Stimulated activated CD8-positive, alpha-beta memory T cell treated with anti-CD3 and anti-CD28 coated beads, Interleukin-7, amount 100 ng/mL, for 24 hours (primary cell): ENCODE measurements at places on chromosomes 1 and 21.

GRCh38 chr21:44871576-44872269, 1.8 kb downstream of the PTTG1IP start:
- DNase-seq: no peak

DNA sequence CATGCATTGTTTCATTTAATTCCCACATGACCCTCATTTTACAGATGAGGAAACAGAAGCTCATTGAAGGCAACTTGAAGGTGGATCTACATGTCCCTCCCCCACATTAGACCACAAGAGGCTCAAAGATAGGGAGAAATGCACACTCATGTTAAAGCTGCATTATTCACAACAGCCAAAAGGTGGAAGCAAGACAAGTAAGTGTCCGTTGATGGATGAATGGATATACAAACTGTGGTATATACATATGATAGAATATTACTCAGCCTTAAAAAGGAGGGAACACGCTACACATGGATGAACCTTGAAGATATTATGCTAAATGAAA, 149.7 kb upstream of the JUN start:
- no peak for DNase-seq

DNA sequence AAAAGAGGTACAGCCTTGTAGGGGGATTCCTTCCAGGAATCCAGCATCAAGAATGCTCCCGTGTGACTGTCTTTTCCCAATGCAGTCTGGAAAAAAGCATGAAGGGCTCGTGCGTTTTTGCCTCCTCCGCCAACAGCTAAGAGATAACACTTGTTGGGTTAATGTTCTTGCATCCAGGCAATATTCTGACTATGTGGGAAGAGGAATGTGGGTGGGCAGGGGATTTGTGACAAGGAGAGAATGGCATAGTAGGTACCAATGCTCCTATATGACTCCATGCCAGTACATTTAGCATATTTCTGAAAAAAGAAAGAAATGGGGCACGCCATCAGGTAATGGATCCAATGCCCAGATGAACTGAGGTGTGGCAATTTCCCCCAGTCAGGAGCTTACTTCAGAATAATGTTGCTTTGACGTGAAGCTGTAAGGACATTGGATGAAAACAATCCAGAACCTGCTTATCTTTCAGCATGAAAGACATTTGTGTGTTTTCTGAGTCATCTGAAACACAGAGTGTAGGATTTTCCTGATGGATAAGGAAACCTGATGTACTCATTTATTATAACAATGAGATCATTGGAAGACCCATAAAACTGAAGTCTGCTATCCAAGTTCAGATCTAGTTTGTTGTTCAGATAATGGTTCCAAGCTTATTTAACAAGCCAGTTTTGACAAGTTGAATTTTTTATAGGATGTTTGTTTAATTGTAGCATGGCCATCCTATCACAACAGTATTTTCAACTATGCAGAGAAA, 105.5 kb downstream of the LYPLAL1 start:
- DNase-seq: no peak

DNA sequence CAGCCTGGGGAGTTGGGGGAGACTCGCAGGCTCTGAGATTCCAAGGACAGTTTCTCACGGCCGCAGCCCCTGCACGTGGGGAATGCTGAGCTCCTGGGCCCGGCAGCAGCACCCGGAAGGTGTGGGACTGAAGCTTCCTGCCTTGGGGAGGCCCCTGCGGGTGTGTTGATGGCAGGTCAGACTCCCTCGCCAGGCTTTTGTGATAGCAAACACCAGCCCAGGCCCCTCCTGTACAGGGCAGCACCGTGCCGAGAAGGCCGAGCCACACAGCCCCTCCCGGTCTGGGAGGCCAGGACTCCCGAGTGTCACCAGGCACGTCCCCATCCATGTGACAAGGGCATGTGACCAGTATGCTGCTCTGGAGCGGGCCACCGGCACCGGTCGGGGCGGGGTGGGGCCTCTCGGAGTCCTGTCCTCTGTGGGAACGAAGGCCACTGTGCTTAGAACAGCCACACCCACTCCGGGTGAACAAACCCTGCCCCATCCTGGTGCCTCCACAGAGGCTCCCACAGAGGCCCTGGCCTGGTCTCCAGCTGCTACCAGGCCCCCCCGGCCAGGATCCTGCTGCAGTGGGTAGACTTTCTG, 31.1 kb upstream of the ARHGEF16 start:
- no peak for DNase-seq

DNA sequence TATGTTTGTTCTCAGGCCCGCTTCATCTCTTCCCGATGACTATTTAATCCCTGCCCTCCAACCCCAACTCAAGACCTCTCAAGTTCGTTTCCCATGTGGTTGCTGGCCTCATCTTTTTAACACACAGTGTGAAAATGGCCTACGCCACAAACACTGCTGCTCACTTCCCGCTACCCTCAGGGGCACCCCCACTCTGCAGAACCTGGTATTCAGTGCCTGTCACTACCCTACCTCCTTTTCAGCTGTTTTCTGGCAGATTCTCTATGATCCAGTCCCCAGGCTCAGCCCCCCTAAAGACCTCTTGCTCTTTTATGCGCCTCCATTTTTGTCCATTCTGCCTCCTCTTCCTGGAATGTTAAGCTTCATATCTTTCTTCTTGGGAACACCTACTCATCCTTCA, 152.6 kb upstream of the C1orf174 start:
- no peak for DNase-seq

DNA sequence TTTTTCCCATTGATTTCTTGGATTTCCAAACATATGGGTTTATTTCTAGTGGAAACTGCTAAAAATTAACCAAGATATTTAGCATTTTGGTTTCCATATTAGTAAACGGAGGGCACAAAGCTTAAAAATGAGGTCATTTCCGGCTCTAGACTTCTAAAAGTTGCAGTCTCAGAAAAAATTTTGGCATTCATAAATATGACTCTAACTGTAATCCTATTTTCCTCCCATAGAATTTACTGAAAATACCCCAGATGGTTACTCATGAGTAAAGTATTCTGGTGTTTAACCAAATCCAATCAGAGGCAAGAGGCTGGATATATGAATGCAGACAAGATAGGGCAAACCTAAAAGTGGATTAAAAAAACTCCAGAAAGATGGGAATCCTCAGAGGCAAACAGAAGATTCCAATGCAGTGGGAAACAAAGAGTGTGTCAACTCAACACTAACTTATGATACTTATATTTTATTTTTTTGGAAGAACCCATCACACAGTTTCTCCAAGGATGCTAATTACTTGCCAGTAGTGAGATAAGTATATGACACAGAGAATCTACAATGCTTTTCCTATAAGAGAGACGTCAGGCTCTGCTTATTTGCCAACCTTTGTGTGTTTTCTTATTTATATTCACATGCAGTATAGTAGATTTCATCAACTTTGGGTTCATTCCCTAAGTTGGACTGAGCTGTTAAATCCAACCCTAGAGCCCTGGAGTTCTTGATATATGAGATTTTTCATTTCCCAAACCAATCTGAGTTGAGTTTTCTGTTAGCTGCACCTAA, 90.1 kb upstream of the BCL10 start:
- DNase-seq: no peak

- DNase-seq: no peak
Observed at GRCh38 chr1:231606712-231607111, 19.9 kb upstream of the DISC1 start.

GRCh38 chr1:228216371-228217320, 8.8 kb downstream of the OBSCN start:
- DNase-seq: no peak

GRCh38 chr1:45647248-45648021, 23.6 kb upstream of the CCDC17 start:
- DNase-seq: no peak

DNA sequence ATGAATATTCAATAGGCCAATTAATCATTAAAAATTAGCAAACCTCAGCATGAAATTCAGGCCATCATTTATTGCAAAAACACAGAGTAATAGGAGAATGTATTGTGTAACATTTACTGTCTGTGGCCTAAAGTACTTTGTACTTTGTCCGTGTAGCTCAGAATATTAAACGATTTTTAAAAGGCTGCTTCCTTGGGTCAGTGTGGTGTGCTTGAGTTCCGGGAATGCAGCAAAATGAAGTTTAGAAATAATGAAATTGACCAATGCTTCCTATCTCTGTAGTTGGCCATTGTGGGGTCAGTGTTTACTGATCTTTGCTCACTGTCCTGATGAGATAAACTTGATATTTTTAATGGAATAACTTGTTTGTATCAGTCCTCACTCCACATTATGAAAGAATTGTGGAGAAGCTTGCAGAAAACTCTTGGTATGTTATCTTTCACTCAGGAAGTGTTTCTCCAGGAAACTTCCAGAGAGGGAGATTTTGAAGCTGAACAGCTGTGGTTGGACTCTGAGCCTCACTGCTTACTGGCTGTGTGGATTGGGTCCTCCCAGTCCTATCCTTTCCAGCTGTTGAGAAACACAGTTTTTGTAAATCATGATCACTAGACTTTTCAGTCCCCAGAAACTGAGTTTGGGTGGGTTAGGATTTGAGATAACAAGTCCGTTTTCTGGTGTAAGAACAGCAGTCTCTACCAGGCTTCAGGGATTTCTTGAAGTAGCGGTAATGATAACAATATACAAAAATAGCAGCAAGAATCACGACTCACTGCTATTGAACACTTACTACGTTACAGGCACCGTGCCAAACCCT, 19.2 kb upstream of the MTARC1 start:
- no peak for DNase-seq

GRCh38 chr1:203450479-203451149, 25.0 kb upstream of the PRELP start:
- no peak for DNase-seq

- no peak for DNase-seq
Observed at GRCh38 chr1:162930976-162931560, 70.1 kb upstream of the CCDC190 start.
